M059J (cell line): ENCODE measurements at places on chromosomes 1 and 21. TPM values are rescaled to one million over a fixed set of nuclear protein-coding genes. Genes with fewer than 3 reads are reported as not detected.

ARTN gene
- 4.0 and 4.4 TPM in 2 replicates for total RNA-seq

DNA sequence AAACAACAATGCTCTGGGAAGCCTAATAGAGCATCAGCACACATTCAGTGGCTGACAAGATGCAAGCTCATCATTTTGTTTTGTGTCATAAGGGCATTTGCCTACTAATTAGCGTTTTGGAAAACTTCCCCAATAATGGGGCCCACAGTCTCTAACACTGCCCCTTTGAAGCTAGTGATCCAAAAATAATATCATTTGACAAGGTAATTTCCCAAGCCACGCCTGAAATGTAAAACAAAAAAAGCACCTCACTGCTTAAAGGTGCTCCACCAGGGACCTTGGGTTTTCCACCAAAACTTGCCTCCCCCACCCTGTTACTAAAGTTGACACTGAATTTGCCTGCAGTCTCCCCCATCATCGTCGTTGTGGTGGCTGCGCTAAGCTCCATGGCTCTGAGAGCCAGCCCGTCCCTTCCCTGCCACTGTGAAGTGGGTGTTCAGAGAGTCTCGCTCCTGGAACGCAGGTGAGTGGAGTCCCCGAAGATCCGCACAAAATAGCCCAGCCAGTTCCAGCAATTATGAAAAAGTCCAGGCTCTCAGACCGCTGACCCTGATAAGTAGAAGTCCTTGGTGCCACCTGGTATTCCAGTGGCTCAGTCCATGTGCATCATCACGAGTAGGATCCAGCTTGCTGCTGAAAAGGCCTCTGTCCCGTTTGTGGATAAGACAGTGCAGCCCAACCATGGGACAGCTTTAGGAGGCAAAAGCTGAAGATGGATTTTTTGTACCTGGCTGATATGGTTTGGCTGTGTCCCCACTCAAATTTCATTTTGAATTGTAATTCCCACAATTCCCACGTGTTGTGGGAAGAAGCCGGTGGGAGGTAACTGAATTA is 52.2 kb downstream of the RAB3GAP2 start:
- DNase-seq, result no peak

GRCh38 chr1:218402786-218403120 is 57.6 kb downstream of the TGFB2 start:
- DNase-seq, result no peak

DNA sequence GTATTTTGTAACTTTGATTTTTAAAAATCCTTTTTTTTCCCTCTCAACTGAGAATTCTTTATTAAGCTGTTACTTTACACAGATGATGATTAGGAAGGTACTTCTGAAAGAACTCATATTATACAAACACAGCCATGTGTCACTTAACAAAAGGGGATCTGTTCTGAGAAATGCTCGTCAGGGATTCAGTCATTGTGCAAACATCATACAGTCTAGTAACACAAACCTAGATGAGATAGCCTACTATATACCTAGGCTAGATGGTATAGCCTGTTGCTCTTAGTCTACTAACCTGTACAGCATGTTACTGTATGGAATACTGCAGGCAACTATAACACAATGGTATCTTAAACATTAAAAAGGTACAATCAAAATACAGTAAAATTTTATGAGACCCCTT is 24.9 kb downstream of the AHCTF1 start:
- no peak for DNase-seq

CAPN9 gene
- total RNA-seq, result not detected in 2 replicates

FAM72D gene
- 8.3 and 8.6 TPM in 2 replicates for total RNA-seq

DNA sequence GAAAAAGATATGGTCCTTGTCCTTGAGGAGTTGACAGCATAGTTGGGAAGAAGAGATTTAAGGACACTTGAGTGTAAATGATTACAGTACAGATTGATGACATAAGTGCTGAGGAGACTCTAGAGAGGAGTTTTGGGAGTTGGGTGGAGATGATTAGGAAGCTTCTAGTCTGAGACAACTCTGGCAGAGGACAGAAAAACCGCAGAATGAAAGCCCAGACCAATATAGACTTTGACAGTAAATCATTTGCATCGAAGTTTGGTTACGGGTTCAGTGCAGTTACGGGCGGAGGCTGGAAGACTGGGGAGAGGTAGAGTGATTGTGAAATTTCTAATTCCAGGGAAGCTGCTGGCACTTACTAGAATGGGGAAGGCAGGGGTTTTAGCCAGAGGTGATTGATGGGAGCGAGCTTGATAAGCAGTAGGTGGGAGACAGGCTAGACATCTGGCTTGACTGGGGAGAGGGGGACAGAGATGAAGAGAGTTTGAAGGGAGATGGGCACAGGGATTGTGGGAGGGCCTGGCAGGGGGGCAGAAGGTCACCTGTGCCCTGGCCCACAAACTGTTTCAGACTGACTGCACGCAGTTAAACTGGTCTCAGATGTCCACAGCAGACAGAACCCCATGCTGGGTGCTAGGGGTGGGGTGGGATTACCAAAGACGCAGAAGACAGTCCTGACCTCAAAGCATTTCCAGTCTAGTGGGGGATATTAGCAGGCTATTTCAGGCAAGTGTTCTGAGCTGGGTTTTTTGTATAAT is 20.1 kb downstream of the SH2D2A start:
- no peak for DNase-seq

INKA2 gene
- total RNA-seq, result 2.9 TPM in 2 replicates

DNA sequence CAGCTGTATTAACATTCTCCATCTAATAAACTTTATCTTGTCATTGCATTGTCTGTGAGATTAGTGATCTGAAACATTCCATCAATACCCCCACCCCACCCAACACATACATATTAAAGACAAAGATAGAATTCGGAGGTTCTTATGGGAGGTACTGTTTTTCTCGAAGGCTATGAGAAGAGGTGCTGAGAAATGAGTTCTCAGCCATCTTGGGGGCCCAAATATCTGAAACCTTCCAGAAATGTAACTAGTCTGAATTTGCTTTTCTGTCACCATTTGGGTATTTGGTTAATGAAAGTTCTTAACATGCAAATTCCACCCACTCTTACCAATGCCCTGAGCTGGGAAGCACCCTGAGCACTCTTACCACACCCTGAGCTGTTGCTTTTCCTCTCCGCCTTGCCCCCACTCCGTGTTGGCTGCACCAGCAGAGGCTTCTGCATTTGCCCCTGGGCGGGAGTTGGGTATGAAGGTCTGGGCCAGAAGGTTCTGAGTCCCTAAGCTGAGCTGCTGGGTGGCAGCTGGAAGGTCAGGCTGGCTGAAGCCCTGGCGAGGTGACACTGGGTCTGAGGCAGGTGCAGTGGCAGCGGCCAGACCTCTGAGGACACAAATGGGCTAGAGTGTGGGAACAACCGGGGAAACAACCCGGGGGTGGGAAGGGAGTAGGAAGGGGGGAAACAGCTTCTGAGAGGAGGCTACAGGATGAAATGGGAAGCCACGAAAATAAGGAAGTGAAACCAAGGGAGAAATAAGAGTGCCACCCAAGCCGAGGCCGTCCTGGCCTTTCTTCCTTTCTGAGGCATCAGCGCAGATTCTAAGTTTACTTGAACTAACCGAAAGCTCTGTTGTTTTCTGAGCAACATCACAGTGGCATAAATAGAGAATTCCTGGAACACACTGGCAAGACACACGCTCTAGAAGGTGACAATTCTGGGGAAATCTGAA is 26.3 kb upstream of the IER5 start:
- no peak for DNase-seq

BLACAT1 gene
- 0.10 and 0.15 TPM in 2 replicates for total RNA-seq

PRAMEF13 gene
- not detected in 2 replicates for total RNA-seq
